Retina (tissue), 1 donor: ENCODE measurements at places on chromosomes 3 and 15.
A peak's percentile ranks its signal among the peaks of the same experiment; 100 is the strongest.

DNA sequence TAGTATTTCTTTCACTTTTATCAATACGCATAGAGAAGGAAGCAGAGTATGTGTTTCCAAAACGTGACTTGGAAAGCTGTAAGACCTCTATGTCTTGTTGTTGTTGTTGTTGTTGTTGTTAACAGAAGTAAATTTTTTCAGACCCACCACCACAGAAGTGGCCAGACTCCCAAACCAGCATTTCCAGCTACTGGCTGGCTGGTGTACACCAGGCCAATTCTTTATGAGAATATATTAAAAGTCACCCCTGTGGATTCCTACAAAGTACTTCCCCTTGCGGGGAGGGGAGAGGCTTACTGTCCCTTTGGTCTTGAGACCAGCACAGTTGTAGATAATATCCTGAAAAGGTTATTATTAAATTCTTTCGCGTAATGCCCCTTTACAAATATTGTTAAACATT, 1.6 kb upstream of the FOXP1 start:
- no peak for DNase-seq

DNA sequence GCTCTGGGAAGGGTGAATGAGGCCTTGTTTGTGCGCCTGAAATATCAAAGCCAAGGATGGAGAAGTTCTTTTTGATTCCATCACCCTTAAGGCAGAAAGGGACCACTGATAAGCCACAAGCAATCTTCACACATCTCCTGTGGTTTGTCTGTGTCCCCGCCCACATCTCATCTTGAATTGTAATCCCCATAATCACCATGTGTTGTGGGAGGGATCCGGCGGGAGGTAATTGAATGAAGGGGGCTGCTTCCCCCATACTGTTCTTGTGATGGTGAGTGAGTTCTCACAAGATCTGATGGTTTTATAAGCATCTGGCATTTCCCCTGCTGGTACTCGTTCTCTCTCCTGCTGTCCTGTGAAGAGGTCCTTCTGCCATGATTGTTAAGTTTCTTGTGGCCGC, 329.6 kb upstream of the RGMA start:
- DNase-seq = no peak

GRCh38 chr3:52367891-52368880, 52.1 kb downstream of the DNAH1 start:
- DNase-seq = peak; percentile 17

DNA sequence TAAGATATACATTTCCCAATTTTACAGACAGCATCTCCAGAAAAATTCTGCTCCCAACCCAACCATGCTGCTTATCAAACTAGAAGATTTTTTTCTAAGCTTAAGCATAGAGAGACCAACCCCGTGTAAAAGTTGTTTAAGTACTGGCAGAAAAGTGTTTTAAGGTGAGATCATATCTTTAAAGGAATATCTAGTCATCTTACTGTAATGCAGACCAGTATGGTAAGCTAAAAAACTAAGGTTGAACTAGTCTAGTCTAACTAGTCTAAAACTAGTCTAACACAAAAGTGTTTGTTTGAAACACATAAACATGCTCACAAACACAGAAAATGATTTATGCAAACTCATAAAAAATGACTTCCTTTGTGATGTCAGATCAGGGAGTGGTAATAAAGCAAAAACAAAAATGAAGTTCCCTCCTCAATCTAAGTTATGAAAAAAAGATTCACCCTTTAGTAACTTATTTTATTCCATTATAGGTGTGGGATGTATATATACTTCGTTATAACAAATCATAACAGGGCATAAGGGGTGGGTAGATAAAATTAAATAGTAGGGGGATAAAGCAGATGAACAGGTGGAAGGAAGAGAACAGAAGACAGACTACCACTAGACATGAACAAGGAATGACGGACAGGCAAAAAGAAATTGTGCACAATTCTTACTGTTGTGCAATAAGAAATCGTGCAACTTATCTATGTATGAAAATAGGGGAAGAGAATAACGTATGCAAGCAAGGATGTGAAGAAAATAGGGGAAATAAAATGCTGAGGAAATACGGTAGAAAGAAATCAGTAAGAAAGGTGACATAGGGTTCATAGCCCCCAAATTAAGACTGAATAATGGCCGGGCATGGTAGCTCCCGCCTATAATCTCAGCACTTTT, 10.0 kb downstream of the MYO5A start:
- no peak for DNase-seq

DNA sequence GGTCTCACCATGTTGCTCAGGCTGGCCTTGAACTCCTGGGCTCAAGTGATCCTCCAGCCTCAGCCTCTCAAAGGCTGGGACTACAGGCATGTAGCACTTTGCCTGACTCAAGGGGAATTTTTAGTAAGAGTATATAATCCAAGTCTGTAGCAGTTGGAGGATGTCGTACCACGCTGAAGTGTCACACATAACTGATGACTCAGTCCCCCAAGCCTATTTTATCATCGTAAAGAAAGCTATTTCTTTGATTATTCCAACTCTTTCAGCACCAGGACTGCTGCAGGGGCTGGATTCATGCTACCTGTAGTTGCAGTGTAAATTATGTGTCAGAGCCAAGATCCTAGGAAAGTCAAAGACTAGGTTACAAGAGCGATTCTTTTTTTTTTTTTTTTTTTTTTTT, 1.4 kb upstream of the PRKCI start:
- DNase-seq = no peak

DNA sequence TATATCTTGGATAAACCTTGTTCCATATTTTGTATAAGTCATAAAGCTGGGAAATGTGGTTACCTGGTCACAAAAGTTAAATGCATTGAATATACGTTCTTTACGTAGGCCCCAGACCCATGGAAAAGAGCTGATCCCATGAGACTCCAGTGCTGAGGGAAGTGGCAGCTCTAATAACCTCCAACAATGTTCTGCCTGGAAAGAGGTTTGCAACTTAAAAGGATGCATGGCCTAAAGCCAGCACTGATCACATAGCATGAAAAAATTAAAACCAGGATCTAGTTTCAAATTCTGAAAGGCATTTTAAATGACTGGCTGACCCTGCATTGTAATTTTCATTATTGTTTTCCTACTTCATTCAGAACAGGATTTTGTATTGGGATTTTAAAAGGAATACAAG, 27.9 kb upstream of the STRIT1 start:
- no peak for DNase-seq

- DNase-seq = no peak
These were observed 46.9 kb upstream of the CSPG4 start for GRCh38 chr15:75759416-75760130.

DNA sequence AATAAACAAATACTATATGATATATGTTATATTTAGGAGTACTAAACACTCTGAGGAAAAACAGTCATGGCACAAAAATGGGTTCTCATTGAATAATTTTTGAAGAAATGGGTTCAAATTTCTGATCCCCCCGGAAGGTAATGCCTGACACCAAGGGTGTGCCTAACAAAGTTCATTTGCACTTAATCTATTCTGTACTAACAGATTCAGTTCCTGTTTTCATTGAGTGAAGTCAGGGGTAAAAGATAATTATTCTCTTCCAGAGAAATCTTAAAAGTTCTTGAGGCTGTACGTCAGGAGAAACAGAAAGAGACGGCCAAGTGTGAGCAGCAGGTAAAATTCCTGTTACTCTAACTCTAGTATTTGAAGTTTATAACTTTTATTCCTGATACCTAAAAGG, 34.5 kb upstream of the TMEM42 start:
- no peak for DNase-seq

DNA sequence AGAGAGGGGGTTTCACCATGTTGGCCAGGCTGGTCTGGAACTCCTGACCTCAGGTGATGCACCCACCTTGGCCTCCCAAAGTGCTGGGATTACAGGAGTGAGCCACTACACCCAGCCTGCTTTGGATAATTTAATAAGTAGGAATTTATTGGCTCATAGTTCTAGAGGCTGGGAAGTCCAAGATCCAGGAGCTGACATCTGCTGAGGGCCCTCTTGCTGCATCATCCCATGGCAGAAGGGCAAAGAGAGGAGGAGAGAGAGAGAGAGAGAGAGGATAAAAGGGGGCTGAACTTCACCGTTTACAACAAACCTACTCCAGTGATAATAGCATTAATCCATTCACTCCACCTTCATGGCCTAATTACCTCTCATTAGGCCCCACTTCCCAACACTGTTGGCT, 62.0 kb upstream of the HES1 start:
- DNase-seq = no peak

DNA sequence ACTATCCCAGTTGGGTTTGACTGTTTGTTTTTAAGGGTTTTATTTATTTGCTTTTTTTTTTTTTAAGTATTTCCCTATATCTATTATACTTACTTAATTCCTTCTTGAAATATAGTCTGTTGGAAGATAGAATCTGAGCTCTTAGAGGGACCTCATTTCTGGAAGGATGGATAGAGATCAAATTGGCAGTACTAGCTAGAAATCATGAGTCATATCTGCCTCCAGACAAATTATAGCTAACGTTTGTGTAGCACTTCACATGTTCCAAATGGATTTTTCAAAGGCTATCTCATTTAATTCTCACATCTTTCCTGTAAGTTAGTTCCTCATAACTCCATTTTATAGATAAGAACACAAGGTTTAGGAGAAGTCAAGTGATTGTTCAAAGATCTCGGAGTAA, 384.7 kb downstream of the ZIC1 start:
- no peak for DNase-seq

- DNase-seq = no peak
These were observed 185.9 kb downstream of the MEGF11 start for GRCh38 chr15:66067687-66068086.

- DNase-seq = no peak
These were observed 83.4 kb downstream of the CCK start for GRCh38 chr3:42182555-42182954.

DNA sequence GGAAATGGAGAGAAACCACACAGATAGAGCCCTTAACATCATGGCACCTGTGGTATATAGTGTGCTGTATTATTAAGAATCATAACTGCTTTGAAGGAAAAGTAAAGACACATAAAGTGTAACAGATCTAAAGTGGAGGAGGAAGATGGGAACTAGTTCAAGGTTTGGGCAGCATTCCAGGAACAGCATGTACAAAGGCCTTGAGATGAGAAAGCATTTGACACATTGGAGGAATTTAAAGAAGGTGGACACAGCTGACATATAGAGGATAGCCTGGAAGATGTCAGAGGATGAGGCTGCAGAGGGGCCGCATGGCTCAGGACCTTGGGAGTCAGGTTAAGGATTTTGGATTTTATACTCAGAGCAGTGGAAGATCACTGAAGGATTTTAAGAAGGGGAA, 39.0 kb downstream of the LRTM1 start:
- DNase-seq = no peak

- DNase-seq = no peak
These were observed 76.2 kb upstream of the HERC1 start for GRCh38 chr15:63909819-63910437.

GRCh38 chr3:193911784-193912340, 224.1 kb upstream of the HES1 start:
- DNase-seq = no peak

- no peak for DNase-seq
These were observed 26.9 kb downstream of the RAB11A start for GRCh38 chr15:65896236-65896635.

DNA sequence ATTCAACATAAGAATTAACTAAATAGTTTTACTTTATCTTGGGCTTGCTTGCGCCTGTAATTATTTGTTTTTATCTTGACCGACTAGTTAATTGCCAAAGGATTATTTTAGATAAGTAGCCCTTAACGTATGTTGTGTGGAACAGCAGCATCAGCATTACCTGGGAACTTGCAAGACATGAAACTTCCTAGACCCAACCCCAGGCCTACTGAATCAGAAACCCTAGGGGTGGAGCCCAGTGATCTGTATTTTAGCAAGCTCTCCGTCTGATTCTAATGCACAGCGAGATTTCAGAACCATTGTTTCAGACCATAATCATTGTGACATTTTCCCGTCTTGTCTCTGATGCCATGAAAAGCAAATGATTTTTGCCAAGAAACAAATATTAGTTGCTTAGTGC, 31.1 kb downstream of the FILIP1L start:
- DNase-seq = no peak

DNA sequence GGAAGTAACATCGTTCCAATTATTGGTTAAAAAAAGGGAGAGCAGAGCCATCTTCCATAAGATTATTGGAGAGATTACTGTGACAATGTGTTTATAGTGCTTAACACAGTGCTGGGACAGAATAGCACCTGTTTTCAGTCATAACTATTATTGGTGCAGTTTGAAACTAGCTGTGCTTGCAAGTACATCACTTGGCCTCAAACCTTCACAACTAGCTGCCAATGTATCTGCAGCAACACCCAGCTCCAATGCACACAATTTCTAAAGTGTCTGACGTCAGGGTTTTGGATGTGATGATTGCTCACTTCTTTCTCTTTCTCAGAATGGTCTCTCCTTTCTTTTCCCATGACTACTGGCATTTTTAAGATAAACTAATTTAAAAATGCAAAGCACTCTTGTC, 246.2 kb downstream of the SV2B start:
- DNase-seq = no peak

DNA sequence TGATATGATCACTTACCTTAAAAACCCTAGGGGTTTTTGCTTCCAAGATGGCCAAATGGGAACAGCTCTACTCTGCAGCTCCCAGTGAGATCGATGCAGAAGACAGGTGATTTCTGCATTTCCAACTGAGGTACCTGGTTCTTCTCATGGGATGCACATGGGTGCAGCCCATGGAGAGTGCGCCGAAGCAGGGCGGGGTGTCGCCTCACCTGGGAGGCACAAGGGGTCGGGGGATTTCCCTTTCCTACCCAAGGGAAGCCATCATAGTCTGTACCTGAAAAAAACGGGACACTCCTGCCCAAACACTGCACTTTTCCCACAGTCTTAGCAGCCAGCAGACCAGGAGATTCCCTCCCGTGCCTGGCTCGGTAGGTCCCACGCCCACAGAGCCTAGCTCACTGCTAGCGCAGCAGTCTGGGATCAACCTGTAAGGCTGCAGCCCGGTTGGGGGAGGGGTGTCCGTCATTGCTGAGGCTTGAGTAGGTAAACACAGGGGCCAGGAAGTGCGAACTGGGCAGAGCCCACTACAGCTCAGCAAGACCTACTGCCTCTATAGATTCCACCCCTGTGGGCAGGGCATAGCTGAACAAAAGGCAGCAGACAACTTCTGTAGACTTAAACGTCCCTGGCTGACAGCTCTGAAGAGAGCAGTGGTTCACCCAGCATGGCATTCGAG, 78.6 kb downstream of the CTNNB1 start:
- no peak for DNase-seq

DNA sequence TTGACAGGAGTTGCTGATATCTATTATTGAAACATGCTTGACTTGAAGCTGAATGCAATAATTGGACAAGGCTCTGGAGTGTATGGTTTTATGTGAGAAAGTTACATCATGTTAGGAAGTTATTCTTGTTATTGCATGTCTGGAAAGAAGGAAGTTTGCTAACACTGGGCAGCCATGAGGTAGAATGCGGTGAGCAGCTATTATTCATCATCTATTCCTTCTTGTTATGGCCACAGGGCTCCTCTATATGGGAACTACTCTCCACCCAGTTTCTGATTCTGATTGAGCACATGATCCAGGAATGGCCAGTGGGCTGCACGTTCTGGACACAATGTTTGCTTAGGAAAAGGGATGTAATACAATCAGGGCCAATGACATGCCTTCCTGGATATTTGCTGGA, 37.8 kb upstream of the SCN5A start:
- DNase-seq = no peak

- DNase-seq = peak; percentile 82
These were observed 112.8 kb upstream of the ICE2 start for GRCh38 chr15:60591496-60592370.

GRCh38 chr15:98719137-98719740, 70.9 kb downstream of the IGF1R start:
- no peak for DNase-seq

- no peak for DNase-seq
These were observed 122.2 kb upstream of the ANKRD28 start for GRCh38 chr3:15919971-15920370.
